ENCODE measurements at places on chromosomes 12 and 14. TPM values are rescaled to one million over a fixed set of nuclear protein-coding genes. Genes with fewer than 3 reads are reported as not detected.

DNA sequence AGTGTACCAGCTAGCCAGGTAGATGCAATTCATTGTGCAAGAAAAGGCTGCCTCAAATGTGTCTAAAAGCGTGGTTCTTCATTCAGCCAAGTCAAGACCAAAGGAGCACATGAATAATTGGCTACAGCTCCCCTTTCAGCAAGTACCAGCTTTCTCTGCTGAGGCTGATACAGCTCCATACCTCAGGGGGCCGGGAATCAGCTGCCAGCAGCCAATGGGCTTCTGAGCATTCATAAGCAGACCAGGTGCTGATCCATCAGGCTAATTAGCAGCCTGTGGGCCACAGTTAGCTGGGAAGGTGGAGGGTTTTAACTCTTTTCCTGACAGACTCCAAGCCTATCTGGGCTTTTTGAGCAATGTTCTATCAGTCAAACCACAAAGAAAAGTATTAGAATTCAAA, 264.7 kb downstream of the APAF1 start:
- no peak overlapping the region for H3K27ac ChIP-seq
- no peaks in the 10 kb centered on the region for H3K4me1 ChIP-seq
- no peaks in the 10 kb centered on the region for H3K27me3 ChIP-seq
- H3K36me3 ChIP-seq: no peaks in the 10 kb centered on the region
- no peak overlapping the region for H3K4me3 ChIP-seq

The SCNN1A gene
- total RNA-seq: 0.56 TPM

- no peak overlapping the region for H3K27ac ChIP-seq
- H3K4me1 ChIP-seq: peaks cover 6% of the 10 kb centered on the region
- no peaks in the 10 kb centered on the region for H3K36me3 ChIP-seq
- peaks cover 1% of the 10 kb centered on the region for H3K27me3 ChIP-seq
- no peak for DNase-seq
Observed at GRCh38 chr12:93567174-93567573, 5.3 kb upstream of the SOCS2 start.

The SLC35E3 gene
- 10.6 TPM for total RNA-seq

DNA sequence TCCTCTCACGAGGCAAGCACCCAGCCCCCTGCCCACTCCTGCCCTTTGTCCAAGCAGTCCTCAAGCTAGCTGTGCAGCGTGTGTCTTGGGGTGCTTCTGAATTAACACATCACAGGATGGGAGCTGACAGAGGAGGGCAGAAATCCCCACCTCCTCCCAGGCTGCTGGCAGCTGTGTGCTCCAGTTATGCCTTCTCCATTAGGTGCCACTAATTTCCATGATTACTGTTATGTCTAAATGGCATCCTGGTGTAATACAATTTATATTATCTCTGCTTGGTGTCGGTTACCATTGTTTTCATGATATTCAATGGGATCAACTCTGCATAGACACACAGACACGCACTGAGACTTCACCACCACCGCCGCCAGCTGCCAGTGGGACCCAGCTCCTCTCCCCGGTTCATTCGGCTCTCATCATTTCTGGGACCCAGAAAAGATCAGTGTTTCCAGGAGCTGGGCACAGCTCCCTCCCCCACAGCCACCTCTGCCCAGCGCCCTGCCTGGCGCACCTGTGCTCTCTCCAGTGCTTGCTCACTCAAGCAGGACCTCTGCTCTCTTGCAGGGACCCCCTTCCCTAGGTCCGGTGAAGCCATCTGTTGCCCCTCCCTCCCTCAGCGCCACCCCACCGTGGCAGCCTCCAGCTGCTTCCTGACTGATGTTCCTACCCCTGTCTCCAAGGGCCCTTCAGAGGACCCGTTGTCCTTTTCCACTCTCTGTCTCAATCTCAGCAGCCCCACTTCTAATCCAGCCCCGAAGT, 167.5 kb upstream of the FKBP4 start:
- H3K36me3 ChIP-seq: no peaks in the 10 kb centered on the region
- no peak for DNase-seq
- no peak overlapping the region for H3K4me3 ChIP-seq
- H3K27ac ChIP-seq: no peak overlapping the region
- no peaks in the 10 kb centered on the region for H3K4me1 ChIP-seq
- peaks cover 6% of the 10 kb centered on the region for H3K27me3 ChIP-seq

The AHSA1 gene
- 174 TPM for total RNA-seq

DNA sequence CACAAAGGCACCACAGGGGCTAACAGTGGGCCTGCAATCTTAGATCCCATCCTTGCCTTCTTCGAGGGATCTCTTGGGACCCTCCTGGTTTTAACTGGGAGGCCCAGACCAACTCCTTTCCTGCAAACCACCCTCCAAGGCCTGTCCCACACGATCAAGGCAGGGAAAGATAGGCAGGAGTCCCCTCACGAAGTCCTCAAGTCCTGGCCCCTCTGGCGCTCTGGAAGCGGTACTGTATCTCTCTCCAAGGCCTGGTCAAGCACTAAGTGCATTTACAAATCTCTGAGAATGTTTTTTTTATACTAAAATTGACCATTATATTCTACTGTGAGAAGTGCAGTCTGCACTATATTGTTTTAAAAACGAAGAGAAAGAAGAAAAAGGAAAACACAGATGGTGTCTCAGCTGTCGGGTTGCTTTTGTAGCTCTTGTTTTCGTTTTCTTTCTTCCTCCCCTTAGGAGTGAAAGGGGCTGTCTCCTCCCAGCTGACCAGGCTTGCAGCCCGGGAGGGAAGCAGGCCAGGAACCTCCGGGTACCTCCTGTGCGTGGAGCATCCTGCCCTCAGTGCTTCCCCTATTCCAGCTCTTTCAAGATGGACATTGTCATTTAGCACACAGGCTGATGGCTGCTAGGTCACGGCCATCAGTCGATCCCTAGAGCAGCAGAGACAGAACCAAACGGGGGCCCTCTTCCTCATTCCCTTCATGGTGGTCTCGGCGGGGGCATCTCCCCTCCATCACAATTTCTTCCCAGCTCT, 56.7 kb downstream of the FAM222A start:
- H3K36me3 ChIP-seq: no peaks in the 10 kb centered on the region
- no peaks in the 10 kb centered on the region for H3K4me1 ChIP-seq
- no peak overlapping the region for H3K27ac ChIP-seq
- DNase-seq: no peak
- H3K27me3 ChIP-seq: no peaks in the 10 kb centered on the region

DNA sequence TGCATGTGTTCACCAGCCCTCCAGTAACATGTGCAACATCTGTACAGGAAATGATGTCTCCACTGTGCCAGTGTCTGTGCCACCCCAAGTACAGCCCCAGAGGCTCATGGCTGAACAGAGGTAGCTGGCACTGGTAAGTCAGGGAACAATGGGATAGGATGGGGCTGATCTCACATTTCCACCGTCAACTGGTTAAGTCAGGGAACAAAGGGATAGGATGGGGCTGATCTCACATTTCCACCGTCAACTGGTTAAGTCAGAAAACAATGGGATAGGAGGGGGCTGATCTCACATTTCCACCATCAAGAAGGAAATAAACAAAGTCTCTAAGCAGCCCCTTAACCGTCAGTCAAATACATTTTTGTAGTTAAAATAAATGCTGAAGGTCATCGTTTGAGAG, 246.6 kb downstream of the TMEM132D start:
- no peak overlapping the region for H3K4me3 ChIP-seq
- H3K27me3 ChIP-seq: no peaks in the 10 kb centered on the region
- no peaks in the 10 kb centered on the region for H3K36me3 ChIP-seq
- no peak overlapping the region for H3K27ac ChIP-seq

The TAS2R9 gene
- not detected for total RNA-seq

GRCh38 chr14:80278293-80279023, 67.2 kb upstream of the DIO2 start:
- no peak overlapping the region for H3K4me3 ChIP-seq
- H3K4me1 ChIP-seq: no peaks in the 10 kb centered on the region
- H3K27me3 ChIP-seq: no peaks in the 10 kb centered on the region
- DNase-seq: no peak

DNA sequence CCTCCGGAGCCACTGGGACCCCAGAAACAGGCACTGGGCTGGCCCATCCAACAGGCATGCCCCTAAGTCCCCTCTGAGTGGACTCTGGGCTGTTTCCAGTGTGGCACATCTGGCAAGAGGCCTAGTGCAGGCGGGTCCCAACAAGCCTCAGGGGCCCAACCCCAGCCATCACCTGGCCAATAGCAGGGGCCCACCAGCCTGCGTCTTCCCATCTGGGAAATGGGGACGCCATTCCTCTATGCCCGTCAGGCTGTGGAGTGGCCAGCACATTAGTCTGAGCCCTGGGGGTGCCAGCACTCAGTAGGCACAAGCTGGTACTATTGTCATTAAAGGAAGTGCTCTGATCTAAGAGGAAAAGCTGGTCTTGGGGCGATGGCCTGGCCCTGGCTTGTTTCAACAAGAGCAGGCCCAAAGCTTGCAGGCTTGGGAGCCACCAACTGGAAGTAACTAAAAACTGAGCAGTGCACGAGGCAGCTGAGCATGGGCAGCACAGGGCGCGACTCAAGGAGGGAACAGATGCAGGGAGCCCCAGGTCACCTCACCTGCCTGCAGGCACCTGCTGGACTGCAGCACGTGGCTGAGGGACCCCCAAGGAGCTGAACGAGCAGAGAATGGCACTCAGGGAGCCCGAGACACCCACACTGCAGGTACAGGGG, 8.4 kb downstream of the DEGS2 start:
- H3K4me1 ChIP-seq: no peaks in the 10 kb centered on the region
- no peaks in the 10 kb centered on the region for H3K36me3 ChIP-seq
- H3K27me3 ChIP-seq: no peaks in the 10 kb centered on the region
- H3K27ac ChIP-seq: no peak overlapping the region
- DNase-seq: no peak
- H3K4me3 ChIP-seq: no peak overlapping the region

The SERPINA9 gene
- not detected for total RNA-seq
